NCI-H69 (cell line): ENCODE measurements at places on chromosomes 1 and 21.

- no peak for DNase-seq
Observed at GRCh38 chr1:8147956-8148355, 121.8 kb upstream of the ERRFI1 start.

DNA sequence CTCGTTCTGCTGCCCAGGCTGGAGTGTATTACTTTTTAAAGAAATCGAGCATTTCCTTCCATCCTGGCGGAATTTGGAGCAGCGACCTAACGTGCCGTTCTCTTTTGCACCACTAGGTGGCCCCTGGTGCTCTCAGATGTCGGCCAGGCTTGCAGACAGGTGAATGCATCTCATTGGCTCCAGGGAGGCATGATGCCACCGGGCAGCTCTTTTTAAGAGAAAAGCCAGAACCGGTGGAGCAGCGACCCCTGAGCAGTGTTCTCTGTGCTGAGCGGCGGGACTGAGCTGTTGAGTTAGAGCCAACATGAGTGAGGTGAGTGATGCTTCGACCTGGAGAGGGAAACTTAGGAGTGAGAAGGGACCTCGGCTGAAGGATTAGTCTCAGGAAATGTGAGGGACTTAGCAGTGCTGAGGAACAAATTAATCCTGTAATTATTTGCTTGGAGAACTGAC, at the start of gene PCP4:
TSS of gene PCP4 (plus strand) at position 241 of the 453 bp plus-strand sequence. CDS start at position 305, 64 bp downstream.
- peak; percentile 92 for DNase-seq

- DNase-seq = no peak
Observed at GRCh38 chr1:1024771-1025699, 5.1 kb downstream of the AGRN start.

DNA sequence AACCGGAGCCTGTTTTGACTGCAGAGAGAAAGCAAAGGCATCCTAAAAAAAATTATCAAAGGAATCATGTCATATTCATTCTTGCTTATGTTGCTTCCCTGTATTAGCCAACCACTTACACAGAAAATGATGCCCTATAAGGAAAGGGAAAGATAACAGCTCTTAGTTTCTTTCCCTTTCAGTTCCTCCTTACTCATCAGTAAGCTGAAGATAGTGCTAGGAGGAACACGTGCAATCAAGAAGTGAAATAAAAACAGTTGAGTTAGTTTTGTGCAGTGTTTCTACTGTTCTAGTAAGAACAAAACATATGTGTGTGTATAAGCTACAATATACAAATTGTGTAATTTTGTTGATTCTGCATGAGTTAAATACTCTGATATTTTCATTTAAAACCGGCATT, 45.3 kb upstream of the MTF2 start:
- no peak for DNase-seq

DNA sequence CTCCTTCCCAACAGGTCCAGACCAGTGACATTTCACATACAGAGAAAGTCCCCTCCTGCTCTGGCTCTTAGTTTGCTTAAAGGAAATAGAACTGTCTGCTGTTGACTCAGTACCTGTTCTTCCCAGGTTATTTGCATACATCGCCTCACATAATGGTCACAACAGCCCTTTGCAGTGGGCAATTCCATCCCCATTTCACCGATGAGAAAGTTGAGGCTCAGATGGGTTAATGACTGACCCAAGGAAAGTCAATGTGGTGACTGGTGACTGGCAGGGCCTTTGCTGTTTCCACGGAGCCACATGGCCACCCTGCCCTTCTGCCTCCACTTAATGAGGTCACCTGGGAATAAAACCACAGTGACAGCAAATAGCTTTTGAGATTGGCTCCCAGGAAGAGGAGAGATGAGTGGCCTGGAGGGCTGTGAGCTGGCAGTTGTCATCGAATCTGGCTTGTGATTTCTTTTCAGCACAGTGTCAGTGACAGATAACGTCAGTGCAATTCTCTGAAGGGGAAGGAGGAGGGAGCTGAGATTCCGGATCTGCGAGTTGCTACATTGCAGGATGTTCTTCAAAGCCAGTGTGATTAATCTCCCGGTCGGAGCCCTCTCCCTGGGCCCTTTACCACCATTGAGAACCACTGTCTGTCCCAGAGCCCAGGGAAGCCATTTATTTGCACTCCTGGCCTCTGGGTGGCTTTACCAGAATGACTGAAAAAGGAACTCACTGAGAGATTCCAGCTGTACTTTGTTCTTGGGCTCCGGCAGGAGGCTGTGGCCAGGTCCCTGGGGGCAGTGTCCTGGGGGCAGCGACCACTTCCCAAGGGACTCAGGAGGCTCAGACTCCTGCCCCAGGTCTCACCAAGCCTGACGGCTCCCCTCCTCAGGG, 117.2 kb downstream of the CNIH3 start:
- no peak for DNase-seq

DNA sequence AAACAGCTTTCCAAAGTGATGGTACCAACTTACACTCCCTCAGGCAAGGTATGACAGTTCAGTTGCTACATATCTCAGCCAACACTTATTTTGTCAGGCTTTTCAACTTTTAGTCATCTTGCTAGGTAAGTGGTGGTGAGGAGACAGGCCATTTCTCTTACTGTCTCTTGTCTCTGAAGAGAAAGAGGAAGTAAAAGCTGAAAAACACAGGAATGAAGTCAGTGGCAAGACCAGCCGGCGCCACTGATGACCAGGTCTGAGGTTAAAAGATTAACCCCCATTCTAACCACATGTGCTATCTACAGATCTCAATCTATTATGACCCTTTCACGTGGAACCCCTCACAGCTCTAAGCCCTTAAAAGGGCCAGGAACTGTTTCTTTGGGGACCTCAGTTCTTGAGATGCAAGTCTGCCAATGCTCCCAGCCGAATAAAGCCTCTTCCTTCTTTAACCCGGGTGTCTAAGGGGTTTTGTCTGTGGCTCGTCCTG, 4.2 kb downstream of the ADCY10 start:
- no peak for DNase-seq

DNA sequence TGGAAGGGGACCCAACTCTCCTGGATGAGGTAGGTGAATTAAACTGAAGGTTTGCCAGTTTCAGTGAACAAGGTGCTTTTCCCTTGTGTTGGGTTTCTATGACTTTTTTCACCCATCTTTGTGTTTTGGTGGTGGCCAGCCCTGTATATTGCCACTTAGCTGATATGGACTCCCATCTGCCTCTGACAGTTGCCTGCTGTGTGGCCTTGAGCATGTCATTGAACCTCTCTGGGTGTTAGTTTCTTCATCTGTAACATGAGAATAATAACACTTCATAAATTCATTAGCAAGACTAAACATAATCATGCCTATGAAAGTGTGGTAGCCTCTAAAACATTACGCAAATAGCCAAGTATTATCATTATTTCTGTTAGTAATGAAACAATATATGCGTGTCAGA, 141.7 kb downstream of the PBX1 start:
- DNase-seq = no peak

- DNase-seq = peak; percentile 62
Observed at GRCh38 chr1:220045356-220046051, 801 bp downstream of the EPRS1 start.

DNA sequence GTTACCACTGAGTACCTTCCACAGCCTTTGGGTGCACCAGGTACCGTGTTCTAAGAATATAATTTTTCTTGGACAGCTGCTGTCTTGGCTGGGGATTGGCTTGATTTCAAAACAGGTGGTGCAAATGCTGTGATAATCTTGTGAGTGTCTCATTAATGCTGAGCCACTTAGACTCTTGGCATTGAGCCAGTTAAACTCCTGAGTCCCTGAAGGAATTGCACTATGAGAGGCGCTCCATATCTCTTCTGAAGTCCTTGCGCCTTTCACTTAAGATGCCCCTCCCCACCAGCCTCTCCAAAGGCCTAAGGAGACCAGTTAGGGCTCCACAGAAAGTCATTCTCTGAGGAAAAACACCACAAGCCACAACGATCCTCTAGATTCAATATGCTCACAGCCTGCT, 51.0 kb downstream of the BACH1 start:
- DNase-seq = peak; percentile 81

- DNase-seq = no peak
Observed at GRCh38 chr1:214506972-214507431, 44.4 kb downstream of the PTPN14 start.

GRCh38 chr1:201507360-201507675, 395 bp upstream of the CSRP1 start:
- DNase-seq = no peak

DNA sequence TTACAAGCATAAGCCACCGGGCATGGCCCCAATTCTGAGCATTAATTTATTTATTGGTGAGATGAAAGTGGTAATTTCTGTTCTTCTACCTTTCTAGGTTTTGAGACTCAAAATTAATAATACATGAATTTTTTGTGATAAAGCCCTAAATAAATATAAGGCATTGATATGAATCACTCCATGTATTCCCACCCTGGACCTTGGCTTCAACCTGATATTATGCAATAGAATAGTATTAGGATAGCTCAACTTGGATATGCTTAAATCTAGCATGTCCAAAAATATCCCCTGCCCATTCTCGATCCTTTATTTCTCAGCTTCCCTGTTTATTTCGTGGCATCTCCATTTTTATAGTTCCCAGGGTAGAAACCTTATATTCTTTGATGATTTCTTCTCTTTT, 2.5 kb downstream of the AGL start:
- no peak for DNase-seq

GRCh38 chr1:199089393-199090122, 450.7 kb downstream of the PTPRC start:
- DNase-seq = no peak

GRCh38 chr1:245541369-245541768, 386.6 kb downstream of the KIF26B start:
- no peak for DNase-seq

DNA sequence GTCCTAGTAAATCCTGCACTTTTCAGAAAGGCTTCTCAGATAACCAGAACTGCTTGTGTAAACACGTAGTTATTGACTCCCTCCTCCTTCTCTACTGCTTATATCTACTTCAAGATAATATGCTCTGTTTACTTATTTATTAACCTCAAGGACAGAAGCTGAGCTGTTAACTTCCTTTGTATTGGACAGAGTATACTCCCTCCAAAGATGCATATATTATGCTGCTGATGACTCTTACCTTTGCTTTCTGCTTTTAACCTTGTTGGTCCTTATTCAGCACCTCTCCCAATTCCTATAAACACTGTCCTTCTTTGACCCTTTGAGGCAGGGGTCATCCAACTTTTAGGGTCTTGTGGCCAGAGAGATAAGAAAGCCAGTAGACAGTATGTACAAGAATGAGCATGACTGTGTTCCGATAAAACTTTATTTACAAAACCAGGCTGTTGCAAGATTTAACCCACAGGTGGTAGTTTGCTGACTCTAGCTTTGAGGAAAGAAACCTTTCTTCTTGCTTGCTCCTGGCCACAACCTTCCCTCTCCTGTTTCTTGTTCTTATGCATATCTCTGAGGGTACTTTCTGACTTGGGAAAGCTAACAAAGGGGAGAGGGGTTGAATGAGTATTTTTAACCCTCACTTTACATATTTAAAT, 4.9 kb downstream of the TPM3 start:
- peak; percentile 59 for DNase-seq

GRCh38 chr1:35451125-35451528, 106.1 kb downstream of the KIAA0319L start:
- peak; percentile 64 for DNase-seq

DNA sequence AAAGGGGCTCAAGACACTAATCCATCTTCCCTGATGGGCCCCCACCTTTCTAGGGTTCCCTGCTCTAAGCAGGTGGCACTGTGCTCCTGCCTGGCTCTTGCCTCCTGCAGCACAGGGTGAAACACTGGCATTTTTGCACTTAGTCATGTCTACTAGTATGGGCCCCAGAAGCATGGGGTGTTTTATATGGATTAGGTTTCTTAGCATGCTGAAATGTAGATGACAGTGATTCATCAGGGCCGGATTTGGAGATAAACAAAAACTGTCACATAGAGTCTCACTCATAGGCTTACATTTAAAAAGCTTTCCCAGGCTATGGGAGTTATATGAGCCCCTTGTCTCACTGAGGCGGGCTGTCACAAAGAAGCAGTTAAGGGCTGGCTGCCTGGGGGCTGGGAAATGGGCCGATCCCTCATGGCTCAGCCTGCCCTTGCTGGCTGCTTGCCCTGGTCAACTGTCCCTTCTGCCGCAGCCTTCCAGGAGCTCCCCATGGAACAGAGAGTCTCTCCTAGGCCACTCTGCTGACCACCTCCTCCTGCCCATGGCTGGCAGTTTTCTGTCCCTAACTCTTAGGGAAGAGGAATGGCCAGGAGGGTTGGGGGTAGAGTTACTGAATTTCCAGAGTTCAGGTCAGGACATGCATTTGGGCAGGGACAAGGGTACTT, 6.5 kb downstream of the GALNT2 start:
- no peak for DNase-seq

- peak; percentile 66 for DNase-seq
Observed at GRCh38 chr1:19918057-19918456, 5.4 kb downstream of the PLA2G2E start.

- DNase-seq = peak; percentile 89
Observed at GRCh38 chr1:112870887-112871646, 84.9 kb downstream of the SLC16A1 start.

DNA sequence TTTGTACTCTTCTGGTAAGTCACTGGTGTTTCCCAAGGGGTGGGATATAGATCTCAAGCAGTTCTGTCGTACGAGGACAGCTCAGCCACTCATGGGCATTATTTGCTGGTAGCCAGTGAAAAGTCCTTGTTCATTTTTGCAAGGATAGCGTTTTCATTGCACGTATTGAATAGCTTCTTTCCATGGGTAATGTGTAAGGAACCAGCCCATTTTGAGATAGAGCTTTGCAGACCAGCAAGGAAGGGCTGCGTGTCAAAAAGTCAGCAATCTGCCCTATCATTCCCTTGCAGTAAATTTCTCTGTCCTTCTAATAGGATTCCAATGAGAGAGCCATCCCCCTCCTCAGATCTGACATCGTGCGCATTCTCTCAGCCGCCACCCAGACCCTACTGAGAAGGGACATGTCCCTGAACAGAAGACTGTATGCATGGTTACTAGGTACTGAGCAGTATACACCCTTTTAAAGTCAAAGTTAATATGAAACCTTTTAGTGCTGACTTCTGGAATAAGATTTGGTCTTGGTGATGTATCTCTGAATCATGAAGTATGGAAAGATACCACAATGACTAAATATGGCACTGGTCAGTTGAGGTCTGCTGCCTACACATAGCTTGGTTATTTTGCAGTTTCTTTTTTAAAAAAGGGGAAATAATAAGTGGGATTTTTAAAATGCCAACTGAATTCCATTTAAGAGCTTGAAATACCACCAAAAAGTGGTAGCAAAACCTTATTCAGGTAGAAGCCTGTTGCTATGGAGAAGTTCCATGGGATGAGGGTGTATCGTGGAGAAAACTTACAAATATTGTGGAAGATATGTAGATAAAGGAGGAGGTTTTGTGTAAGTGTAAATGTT, 55.3 kb downstream of the DOP1B start:
- no peak for DNase-seq

GRCh38 chr21:28308516-28308915, 684.2 kb downstream of the LTN1 start:
- no peak for DNase-seq

GRCh38 chr1:48870596-48870995, 93.9 kb upstream of the BEND5 start:
- DNase-seq = peak; percentile 22

GRCh38 chr1:206672844-206673758, 11.6 kb upstream of the MAPKAPK2 start:
- DNase-seq = peak; percentile 96

GRCh38 chr1:112458756-112459155, 50.0 kb upstream of the WNT2B start:
- no peak for DNase-seq

- DNase-seq = no peak
Observed at GRCh38 chr1:64984737-64985136, 18.4 kb upstream of the JAK1 start.

GRCh38 chr1:29499104-29499650, 262.9 kb downstream of the PTPRU start:
- no peak for DNase-seq
